ENCODE measurements at places on chromosomes 4 and X.

GRCh38 chr4:38670939-38671591 is 7.1 kb downstream of the KLF3 start:
- no peak for DNase-seq

- DNase-seq, result no peak
Measured at GRCh38 chr4:185532795-185533324, 2.4 kb downstream of the PDLIM3 start.

DNA sequence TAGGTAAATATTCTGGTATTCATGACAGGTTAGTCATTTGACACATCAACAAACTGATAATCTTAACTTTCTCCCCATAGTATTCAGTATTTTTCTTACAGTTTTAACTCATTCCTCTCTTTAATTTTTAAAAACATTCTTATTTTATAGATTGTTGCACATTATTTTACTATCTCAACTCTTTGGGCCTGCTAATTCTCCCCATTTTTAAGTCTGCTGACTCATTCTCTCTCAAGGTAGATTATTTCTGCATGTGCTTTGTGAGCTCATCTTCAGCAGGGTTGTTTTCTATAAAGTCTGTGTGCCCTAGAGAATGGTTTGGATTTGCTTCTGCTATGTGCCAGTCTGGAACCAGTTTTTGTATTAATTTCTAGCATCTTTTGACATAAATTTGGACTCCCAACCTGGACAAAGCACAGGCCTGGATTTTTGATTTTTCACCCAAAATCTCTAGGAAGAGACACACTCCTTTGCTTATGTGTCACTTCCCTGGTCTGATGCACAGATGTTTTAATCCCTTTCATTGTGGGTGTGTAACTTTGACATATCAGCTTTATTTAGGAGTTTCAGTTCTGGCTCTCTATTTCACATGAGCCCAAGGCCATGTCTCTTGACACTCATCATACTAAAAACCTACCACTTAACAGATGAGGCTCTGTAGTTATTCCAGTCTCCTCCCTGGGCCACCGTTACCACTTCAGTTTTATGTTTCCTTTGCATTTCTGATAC is 194.3 kb upstream of the PGRMC2 start:
- DNase-seq, result no peak

- DNase-seq, result no peak
Measured at GRCh38 chr4:132383571-132384199, 765.4 kb upstream of the PCDH10 start.

- no peak for DNase-seq
Measured at GRCh38 chrX:101040197-101040596, 11.7 kb downstream of the TRMT2B start.

- no peak for DNase-seq
Measured at GRCh38 chrX:38796946-38797345, 4.3 kb upstream of the MID1IP1 start.

- DNase-seq, result no peak
Measured at GRCh38 chr4:121877041-121877773, 6.9 kb upstream of the BBS7 start.

DNA sequence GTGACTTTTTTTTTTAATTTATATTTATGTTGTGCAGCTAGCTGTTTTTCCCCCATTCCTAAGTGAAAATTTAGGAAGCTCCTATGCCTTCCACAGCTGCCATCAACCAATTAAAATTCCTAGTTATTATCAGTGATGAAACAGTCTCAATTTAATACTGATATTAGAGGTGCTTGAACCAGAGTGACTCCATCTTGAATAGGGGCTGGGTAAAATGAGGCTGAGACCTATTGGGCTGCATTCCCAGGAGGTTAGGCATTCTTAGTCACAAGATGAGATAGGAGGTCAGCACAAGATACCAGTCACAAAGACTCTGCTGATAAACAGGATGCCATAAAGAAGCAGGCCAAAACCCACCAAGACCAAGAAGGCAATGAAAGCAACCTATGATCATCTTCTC is 136.7 kb downstream of the DCHS2 start:
- no peak for DNase-seq

GRCh38 chr4:27357283-27357682 is 496.6 kb downstream of the STIM2 start:
- no peak for DNase-seq

GRCh38 chr4:125728568-125728967 is 413.8 kb downstream of the FAT4 start:
- DNase-seq, result no peak

DNA sequence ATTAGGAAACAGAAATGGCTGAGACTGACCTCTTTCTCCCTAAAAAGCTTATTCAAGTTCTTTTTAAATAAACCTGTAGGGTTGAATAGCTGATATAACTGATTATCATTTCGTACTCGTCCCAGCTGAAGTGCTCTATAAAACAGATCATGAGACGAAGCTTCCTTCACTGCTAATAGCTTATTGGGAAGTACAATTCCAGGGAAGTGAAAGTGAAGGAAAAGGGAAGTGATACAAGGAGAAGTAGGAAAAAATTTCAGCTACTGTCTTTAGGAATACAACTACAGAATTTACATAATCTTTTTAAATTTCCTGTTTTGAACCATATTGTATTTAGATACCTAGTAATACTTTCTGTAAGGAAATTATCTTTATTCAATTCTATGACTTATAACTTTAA is 103.0 kb downstream of the SNCA start:
- no peak for DNase-seq

DNA sequence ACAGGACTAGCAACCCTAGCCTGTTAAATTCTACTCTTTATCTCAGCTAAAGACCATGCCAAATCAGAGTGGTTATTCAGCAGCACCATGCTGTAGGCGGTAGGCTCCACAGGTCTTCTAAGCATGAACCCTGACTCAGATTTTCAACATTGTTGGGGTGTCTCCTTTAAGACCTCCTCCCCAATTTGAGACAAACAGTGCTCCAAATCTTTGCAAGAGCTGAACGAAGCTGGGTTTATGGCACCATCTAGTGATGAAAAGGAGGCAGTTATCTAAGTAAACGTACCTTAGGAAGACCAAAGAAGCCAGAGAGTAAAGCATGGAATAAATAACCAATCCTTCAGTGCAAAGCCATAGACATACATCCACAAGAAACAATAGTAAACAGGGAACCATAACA is 334.5 kb upstream of the SLC7A11 start:
- no peak for DNase-seq

DNA sequence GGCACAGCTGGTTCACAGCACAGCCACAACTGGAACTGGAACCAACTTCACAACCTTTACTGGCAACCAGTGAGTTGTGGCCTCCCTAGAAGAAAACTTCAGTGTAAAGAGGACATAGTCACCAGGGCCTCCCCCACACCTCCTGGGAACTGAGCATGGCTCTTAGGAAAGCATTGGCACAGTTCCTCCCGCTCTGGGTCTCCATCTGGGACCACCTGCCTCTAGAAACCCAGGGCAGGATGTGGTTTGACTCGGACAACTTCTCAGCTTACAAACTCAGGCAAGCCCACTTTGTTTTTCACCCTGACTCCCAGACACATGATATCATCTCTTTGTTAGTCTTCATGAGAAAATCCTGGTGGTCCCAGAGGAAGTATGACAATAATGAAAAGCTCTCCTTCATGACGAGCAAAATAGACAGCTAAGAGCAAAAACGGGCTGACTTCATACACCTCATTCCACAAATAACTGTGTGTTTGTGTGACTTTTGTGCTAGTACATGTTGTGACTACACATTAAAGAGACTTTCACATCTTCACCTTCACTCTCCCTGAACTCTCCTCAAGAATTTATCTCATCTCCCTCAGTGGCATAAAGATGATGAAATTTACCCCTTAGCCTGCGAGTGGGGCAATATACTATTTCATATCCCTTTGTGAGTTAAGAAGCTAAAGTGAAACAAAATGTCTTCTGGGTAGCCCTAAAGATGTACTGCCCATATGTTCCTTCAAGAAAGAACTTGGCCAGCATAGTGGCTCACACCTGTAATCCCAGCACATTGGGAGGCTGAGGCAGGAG is 75.4 kb downstream of the SH3KBP1 start:
- no peak for DNase-seq

DNA sequence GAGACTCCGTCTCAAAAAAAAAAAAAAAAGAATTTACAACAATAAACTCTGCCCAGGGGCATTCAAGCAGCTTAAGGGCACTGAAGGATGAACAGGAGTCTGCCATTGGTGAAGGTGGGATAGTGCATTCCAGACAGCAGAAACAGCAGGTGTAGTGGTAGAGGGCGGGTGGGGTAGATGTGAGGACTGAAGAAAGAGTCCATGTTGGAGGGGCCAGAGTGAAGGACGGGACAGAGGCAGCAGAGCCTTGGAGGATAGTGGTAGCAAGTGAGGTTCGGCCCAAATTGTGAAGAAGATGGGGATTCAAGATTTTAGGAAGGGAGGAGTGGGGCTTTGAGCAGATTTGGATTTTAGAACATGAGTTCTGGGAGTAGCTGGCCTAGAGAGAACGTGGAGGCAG is 75.7 kb downstream of the MED28 start:
- DNase-seq, result no peak
